ENCODE measurements at places on chromosomes 12 and 14.

DNA sequence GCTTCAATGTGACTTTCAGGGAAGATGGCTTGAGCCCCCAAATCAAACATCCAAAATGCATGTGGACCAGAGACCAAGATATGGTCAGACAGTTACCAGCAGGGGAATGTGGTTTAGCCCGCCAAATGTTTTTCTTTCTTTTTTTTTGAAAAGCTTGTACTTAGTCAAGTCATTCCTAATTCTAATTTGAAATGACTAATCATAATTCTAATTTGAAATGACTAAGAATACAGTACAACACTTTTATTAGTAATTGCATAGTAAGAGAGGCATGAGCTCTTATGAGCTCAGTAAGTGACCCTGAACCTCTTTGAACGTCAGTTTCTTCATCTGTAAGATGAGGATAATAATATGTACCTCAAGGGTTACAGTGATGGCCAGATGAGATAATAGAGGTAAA, 72.4 kb downstream of the HECTD4 start:
- no peak for DNase-seq

- DNase-seq, result no peak
These were observed 3.4 kb upstream of the GLIPR1 start for GRCh38 chr12:75477137-75477536.

- no peak for DNase-seq
These were observed 34.1 kb downstream of the NDUFA12 start for GRCh38 chr12:94969424-94969823.

DNA sequence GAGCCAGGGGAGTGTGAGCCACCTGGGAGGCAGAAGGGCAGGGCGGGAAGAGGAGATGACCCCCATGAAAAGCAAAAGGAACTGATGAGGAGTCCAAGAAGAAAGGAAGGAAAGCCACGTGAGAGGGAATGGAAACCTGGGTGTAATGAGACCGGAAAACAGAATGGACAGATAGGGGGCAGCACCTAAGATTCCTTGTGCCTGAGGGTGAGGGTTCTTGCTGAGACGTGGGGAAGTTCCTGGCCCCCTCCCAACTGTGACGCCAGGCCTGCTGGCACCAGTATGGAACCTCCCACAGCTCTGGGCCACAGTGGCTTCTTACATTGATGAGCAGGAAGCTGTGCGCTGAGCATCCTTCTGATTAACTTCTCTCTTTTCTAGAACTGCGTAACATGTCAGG, 30.8 kb downstream of the TTC7B start:
- no peak for DNase-seq

- no peak for DNase-seq
These were observed 867.4 kb downstream of the NRXN3 start for GRCh38 chr14:79037593-79037992.

DNA sequence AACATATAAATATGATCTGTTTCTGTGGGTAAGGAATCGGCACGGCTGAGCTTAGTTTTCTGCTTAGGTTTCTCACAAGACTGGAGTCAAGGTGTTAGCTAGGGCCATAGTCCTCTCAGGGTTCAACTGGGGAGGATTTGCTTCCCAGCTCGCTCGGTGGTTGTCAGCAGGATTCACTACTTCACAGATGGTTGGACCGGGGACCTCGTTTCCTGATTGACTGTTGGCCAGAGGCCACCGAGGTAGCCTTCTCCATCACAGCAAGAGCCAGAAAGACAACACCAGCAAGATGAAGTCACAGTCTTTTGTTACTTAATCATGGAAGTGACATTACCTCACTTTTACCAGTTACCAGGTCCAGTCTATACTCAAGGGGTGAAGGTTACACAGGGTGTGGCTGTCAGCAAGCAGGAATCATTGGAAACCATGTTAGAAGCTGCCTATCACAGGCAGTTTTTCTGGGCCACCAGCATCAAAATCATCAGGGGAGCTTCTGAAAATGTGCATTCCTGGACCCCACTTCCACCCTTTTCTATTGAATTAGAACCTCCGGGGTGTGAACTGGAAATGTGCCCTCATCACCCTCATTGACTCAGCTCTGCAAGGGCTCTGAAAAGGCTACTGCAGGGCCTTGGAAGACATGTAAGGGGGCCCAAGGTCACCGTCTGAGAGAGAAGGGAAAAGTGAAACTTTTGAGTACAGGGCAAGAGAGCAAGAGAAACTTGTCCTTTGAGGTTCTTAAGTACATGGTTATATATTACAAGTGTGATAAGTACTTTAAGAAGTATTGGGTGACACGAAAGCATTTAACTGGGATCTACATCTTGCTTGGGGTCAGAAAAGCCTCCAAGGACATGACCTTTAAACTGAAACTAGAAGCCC, 10.9 kb downstream of the COPS7A start:
- DNase-seq, result no peak

DNA sequence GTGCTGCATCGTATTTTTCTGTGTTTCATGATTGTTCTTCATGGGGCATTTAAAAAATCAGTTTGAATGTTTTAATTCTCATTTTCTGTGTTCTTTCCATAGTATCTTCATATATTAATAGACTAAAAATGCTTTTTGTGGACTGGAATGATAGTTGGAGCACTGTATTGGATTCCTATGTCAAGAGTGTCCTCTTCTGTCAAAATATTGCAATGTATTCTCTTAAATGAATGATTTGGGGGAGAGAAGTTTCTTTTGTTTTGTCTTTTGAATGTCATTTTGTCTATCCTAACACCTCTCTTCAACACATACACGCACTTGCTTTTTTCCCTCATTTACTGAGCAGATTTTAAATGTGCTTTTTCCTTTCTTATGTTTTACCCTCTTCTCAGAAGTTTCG, 4.7 kb upstream of the EIF2S3B start:
- DNase-seq, result no peak

- DNase-seq, result no peak
These were observed 381.9 kb upstream of the GARIN6 start for GRCh38 chr12:99265648-99266047.

DNA sequence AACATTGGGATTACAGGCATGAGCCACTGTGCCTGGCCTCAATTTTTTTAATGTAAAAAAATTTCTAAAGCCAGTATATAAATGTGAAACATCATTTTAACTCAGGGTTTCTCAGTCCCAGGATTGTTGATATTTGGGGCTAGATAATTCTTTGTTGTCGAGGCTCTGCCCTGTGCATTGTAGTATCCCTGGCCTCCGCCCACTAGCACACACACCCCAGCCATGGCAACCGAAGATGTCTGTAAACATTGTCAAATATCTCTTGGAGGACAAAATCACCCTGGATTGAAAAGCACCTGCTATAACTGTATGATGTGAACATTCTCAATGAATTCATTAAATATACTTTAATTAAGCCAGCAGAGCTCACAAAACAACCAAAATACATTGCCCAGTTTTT, 8.4 kb upstream of the CIT start:
- DNase-seq, result no peak

- no peak for DNase-seq
These were observed 672.9 kb upstream of the NOVA1 start for GRCh38 chr14:27270716-27271115.
